Activated T-helper 1 cell treated with anti-CD3 and anti-CD28 coated beads, Interleukin-2, amount 50 U/mL, for 16 hours (primary cell): ENCODE measurements at places on chromosomes 3 and 15.

DNA sequence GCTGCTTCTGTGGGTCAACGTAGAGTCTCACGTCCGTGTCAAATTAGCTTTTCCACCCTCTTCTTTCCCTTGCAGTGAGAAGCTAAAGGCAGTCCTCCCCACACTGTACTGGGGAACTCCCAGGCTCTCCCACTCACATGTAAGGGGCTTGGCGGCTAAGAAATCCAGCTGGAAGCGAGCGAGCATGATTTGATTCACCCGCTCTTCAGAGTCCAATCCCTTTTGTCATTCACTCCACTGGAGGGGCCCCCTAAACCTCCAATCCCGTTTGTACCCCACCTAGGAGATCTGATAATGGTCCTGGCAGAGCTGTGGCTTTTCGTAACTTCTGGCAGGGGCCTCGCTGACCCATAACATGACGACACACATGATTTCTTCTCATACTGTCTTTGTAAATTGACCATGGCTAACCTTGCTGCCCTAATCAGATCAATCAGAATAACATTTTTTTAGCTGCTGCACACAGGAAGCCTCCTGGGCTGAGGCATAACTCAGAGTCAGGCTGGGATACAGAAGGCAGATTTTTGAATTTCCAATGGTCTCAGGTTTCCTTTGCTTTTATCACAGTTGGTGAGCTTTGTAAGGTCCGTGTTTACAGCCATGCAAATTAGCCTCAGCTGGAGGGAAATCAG lies 235.2 kb downstream of the GREM1 start:
- DNase-seq = no peak

DNA sequence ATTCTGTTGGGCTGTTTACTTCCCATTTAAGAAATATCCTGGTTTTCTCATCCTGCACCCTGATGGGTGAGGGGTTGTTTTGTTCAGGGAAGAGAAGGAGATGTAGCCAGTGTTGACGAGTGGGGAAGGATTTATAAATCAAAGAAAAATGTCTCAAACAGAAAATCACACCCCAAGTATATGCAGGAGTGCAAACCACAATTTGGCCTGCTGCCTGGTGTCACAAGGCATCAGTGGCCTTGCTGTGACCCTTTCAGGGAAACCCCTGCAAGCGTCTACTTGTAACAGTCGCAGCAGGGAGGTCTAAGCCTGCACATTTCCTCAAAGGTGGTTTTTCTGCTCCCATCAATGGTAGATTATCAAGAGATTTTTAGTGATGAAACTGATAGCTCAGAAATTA lies 132.6 kb upstream of the LRRN1 start:
- DNase-seq = no peak

DNA sequence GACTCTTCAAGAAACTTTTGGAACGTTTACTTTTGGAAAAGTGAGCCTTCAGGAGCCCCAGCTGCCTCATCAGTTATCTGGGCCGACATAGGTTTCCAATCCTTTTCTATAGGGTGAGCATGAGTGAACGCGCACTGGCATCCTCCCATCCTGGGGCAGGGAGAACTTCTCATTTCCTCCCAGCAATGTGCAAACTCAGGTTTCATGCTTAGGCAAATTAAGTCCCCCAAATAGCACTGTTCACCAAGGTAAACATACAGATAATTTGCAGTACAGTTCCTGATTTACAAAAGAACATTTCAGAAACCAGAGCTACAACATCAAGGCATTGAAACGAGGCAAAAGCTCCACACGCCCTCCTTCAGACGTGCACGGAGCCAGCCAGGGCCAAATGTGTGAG lies 333.5 kb upstream of the NR2E3 start:
- DNase-seq = no peak

DNA sequence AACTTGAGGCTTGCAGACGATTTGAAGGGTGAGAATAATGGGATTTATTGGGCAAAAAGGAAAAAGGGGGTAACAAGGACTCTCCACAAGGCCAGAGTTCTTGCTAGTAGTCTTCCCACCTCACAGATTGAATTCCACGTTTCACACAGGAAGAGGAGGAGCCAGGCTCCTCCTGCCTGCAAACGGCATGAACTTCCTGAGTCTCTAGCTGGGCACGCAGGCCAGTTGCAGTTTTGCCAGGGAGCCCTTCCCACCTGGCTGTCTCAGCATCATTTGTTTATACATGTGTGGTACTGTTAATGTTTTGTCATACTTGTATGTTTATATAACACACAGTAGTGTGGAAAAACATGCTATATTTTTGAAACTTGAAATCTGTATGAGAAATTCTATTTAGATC lies 155.0 kb downstream of the NLGN1 start:
- DNase-seq = no peak

DNA sequence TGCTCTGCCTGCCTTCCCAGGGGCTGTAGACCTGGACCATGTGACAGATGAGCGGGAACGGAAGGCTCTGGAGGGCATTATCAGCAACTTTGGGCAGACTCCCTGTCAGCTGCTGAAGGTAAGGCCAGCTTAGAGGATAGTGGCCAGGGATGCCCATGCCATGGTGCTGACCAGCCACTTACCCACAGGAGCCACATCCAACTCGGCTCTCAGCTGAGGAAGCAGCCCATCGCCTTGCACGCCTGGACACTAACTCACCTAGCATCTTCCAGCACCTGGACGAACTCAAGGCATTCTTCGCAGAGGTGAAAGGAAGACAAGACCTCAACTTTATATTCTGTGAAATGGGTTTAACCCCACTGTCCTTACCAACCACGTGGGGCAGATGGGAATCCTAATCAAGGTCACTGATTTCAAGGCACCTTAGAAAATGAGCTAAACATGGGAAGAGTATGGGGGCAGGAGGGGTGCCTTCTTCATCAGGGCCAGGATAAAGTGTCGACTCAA lies 26.7 kb downstream of the NBEAL2 start:
- no peak for DNase-seq

DNA sequence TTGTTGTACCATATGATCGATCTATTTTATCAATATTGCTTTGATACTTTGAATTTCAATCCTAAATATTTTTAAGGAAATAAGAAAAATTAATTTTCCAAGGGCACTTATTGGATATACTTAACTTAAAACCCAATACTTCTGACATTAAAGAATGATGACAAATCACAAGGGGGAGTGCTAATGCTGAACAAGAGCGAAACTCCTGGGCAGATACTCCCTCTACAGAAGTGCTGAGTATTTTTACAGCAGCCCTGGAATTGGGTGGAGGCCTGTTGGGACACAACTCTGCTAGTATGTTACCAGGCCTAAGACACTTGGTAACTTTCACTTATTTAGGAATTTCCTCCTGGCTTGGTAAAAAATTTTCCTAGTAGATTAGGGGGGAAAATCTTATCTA lies 46.2 kb downstream of the DENND6A start:
- no peak for DNase-seq
